ENCODE measurements at places on chromosomes 6 and 20. TPM values are rescaled to one million over a fixed set of nuclear protein-coding genes. Genes with fewer than 3 reads are reported as not detected.
A peak's percentile ranks its signal among the peaks of the same experiment; 100 is the strongest.

HLA-DMB gene
- 22.3 TPM for total RNA-seq

- DNase-seq = no peak
These were observed 13.8 kb upstream of the HLA-G start for GRCh38 chr6:29813809-29814208.

DNA sequence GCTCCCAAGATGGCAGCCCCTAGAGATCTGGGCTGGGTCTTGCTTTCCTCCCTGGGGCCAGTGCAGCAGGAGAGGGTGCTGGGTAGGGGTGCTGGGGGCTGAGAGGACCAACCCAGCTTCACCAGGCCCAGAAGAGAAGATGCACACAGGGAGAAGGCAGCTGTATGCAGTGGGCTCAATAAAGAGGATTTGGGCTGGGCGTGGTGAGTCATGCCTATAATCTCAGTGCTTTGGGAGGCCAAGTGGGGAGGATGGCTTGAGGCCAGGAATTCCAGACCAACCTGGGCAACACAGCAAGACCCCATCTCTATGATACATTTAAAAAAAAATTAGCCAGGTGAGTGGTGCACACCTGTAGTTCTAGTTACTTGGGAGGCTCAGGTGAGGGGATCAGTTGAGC lies 25.7 kb upstream of the EMILIN3 start:
- no peak for DNase-seq

HLA-DPA1 gene
- total RNA-seq = 23.1 TPM

CCN6 gene
- total RNA-seq = not detected

SCRT2 gene
- 0.66 TPM for total RNA-seq

MCM8 gene
- total RNA-seq = 10.1 TPM

DNA sequence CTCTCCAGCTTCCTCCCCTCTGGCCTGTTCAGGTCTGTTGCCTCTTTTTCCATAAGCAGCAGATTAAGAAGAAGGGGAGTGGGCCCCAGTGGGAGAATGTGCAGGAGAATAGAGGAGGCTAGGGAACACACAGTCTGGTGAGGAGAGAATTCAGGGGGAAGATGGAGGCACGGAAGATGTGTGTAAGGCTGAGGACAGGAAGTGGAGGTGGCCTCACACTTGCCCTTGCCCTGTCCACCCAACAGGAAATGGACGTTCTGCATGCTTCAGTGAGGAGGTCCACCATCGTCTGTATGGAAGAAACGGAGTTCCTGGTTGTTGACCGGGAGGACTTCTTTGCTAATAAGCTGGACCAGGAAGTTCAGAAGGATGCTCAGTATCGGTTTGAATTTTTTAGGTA lies 16.0 kb downstream of the CNBD2 start:
- no peak for DNase-seq

DNA sequence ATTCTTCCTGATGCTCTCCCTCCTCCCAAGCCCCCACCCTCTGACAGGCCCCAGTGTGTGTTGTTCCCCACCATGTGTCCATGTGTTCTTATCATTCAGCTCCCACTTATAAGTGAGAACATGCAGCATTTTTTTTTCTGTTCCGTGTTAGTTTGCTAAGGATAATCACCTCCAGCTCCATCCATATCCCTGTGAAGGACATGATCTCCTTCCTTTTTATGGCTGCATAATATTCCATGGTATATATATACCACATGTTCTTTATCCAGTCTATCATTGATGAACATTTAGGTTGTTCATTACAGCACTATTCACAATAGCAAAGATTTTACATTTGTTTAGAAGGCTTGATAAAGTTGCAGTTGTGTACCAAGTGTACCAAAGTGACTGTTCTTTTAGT lies 57.9 kb downstream of the KCNS1 start:
- no peak for DNase-seq

DNA sequence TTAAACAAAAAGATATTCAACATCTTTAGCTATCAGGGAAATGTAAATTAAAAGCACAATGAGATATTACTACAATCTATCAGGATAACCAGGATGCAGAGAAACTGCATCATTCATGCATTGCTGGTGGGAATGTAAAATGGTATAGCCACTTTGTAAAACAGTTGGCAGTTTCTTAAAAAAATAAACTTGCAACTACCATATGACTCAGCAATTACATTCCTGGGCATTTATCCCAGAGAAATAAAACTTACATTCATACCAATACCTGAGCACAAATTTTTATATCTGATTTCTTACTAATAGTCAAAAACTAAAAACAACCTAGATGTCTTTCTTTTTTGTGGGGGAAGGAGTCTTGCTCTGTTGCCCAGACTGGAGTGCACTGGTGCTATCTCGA lies 190.3 kb upstream of the TAB2 start:
- DNase-seq = no peak

DNA sequence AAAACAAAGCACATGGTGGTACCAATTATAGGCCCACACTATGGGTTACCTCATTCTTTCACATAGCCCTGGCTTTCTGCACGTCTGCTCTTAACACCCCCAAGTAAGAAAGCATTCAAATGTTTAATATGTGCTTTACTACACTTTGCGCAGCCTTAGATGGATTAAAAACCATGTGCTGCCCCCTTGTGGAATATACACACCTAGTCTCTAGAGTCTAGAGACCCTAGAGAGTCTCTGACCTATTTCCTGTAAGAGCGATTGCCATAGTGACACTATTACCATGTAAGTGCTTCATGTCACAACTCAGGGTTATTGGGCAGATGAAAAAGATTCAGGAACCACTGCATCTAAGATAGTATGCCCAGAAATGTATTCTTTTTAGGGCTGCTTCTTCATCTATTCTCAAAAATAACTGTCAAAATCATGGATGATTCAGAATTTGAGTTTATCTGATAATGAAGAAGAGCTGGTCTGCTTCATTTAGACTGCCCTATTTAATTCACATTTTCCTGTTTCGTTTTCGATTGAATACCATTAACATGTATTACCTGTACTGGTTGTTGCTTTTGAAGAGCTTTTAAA lies 186.3 kb downstream of the ADGB start:
- no peak for DNase-seq

- DNase-seq = no peak
These were observed 75.6 kb downstream of the INSM1 start for GRCh38 chr20:20443504-20443903.

POPDC3 gene
- total RNA-seq = 1.8 TPM

- DNase-seq = no peak
These were observed 35.3 kb downstream of the FKBP1C start for GRCh38 chr6:63246581-63246980.

SEL1L2 gene
- not detected for total RNA-seq

TUBE1 gene
- 37.4 TPM for total RNA-seq

DNA sequence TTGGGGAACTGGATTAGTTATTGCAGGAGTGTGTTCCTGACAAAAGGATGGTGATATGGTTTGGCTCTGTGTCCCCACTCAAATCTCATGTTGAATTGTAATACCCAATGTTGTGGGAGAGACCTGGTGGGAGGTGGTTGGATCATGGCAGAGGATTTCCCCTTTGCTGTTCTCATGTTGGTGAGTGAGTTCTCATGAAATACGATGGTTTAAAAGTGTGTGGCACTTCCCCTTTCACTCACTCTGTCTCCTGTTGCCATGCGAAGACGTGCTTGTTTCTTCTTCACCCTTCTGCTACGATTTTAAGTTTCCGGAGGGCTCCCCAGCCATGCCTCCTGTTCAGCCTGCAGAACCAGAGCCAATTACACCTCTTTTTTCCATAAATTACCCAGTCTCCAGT lies 16.2 kb upstream of the TREM1 start:
- no peak for DNase-seq

DNA sequence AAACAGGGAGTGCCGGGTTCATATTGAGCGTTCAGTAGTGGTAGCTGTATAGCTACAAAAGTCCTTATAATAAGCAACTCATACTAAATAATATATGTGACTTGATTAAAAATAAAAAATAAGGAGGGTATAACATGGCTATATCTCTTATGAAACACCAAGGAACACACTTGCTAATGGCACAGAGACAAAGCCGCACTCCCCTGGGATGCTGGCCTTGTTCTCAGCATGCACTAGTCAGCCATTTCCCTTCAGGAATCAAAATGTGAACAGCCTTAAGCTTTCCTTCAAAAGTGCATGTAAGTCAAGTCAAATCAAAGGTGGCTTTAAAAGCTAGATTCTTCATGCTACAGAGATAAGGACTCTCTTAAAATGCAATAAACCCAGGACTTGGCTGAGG lies 9.4 kb downstream of the HMGCLL1 start:
- DNase-seq = no peak

DNA sequence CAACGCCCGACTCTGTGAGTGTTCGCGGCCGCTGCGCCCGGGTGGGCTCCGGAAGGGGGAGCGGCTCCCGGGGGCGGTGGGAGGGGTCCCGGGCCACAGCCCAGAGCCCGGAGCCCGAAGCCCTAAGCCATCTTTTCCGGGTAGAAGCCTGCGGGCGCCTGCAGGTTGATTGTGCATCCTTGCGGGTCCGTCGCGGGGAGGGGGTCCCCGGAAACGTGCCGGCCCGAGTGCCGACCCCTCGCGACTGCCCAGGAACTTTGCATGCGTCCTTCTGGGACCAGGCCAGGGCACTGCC lies 413 bp downstream of the PTPRA start:
- DNase-seq = no peak

DNA sequence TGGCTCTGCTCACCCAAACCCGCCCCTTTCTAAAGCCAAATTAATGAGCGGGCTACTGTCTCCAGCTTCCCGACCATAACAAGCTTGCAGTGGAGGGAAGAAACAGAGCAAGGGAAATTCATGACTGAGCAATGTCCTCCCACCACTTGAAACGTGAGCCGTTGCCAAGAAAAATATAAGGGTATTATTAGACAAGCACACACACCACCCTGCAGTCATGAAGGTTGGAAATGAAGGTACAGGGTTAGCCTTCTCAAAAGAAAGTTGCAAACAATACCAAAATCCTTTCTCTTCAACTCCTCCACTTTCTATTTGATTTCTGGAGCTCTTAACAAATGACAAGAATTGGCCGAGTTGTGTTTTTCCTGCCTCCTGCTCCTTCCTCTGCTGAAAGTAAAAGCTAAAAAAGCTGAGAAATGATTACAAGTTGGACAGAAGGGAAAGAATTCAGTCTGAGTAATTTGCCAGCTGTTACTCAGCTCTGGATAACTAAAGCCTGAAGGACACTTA lies 151.1 kb upstream of the B3GAT2 start:
- DNase-seq = no peak

KHDRBS2 gene
- 13.0 TPM for total RNA-seq

MCHR2 gene
- total RNA-seq = 0.11 TPM

- no peak for DNase-seq
These were observed 167.1 kb upstream of the MMS22L start for GRCh38 chr6:97450087-97450486.

DNA sequence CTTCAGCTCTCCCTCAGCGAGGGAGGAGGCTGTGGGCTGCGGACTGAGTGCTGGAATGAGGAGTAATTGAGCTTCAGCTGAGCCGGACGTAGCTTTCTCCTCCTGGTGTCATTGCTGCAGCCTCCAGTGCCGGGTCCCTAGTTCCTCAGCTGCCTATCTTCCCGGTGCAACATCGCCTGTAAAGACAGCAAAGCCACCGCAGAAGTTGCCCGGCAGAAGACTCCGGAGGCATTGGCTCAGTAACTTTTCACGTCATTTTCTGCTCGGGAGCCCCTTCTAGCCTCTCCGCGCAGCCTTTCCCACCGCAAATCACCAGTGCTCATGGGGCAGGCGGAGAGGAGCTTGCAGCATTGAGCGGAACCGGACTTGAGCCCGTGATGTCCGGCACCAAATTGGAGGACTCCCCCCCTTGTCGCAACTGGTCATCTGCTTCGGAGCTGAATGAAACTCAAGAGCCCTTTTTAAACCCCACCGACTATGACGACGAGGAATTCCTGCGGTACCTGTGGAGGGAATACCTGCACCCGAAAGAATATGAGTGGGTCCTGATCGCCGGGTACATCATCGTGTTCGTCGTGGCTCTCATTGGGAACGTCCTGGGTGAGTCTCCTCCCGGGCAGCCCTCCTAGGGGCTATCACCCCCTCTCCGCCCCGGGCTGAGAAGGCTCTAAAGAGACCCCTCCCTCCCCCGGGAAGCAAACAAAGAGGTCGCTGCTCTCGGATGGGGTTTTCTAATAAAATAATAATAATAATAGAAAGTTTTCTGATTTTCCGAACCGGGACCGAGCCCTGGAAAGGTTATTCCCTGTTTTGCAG lies at the start of gene HCRTR2:
Gene HCRTR2, plus strand, starts transcription at position 305 of the 816 bp plus-strand sequence. Its CDS starts 73 bp downstream, at position 378.
- DNase-seq = peak; percentile 12

- no peak for DNase-seq
These were observed 65.8 kb upstream of the SNRPB2 start for GRCh38 chr20:16664020-16664419.

KIAA0408 gene
- 71.0 TPM for total RNA-seq

DNA sequence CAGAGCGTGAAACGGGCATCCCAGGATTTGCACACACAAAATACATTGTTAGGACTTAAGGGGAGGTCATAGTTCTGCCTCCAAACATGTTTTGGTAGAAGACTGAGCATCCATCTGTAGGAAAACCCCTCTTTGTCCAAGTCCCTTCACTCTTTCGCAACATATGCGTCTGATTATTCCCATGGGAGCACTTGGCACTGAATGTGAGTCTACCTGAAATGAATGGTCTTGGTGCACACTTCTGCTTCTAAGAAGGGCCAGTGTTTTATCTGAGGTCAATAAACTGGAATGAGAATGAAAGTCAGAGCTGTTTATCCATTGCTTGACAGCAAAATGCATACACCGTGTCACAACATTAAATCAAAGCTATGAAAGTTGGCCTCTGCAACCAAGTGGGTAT lies 33.0 kb downstream of the GJA10 start:
- no peak for DNase-seq

TMEM14C gene
- total RNA-seq = 146 TPM

DNA sequence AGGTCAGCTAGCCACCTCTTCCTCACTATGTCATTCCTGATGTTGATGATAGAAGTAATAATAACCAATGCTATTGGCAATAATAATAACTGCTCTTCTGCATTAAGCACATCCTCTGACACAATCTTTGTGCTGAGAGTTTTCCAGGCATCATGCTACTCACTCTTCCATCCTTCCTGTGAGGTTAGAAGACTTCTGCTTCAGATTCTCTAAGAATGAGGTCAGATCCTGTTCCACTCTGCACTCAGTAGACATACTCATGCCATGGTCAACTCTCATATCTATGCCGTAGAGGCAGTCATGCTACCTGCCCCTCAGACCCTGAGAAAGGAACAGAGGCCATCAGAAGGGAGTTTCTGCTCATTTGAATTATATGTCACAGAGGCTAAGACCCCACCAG lies 98.1 kb upstream of the TOP1 start:
- DNase-seq = no peak

GRCh38 chr6:3318226-3318625 lies 59.5 kb downstream of the PSMG4 start:
- DNase-seq = no peak

GSTA3 gene
- not detected for total RNA-seq

LAMP5 gene
- total RNA-seq = 66.8 TPM

HRH3 gene
- total RNA-seq = 1.8 TPM

- DNase-seq = no peak
These were observed 4.7 kb downstream of the SRSF3 start for GRCh38 chr6:36598739-36599318.

ARMC12 gene
- 0.99 TPM for total RNA-seq

DNA sequence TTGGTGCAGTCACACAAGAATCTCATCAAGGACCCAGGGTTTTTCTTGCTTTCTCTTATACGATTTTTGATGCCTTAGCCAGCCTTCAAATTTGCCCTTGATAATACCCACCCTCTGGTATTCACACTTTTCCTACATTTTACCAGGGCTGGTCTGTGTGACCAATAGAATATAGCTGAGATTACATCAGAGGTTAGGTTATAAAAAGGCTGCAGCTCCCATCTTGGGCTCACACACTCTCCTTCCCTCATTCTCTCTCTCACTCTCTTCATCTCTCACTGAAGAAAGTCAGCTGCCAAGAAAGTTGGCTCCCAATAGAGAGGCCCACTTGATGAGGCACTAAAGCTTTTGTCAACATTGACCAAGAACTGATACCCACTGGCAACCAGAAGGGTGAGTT lies 4.1 kb upstream of the PNPLA1 start:
- DNase-seq = no peak

GRCh38 chr20:45432294-45432693 lies 16.4 kb downstream of the PIGT start:
- no peak for DNase-seq

Data from spinal cord (tissue), 10 donors.